Activated CD4-positive, alpha-beta T cell treated with anti-CD3 and anti-CD28 coated beads for 4 hours (primary cell): ENCODE measurements at places on chromosomes 7 and 10.
A peak's percentile ranks its signal among the peaks of the same experiment; 100 is the strongest.

- DNase-seq, result no peak
Measured at GRCh38 chr10:92131275-92131820, 159.5 kb downstream of the CPEB3 start.

GRCh38 chr7:157744786-157745601, 408.2 kb downstream of the DNAJB6 start:
- DNase-seq, result no peak

GRCh38 chr7:152588350-152588749, 87.6 kb downstream of the XRCC2 start:
- no peak for DNase-seq

DNA sequence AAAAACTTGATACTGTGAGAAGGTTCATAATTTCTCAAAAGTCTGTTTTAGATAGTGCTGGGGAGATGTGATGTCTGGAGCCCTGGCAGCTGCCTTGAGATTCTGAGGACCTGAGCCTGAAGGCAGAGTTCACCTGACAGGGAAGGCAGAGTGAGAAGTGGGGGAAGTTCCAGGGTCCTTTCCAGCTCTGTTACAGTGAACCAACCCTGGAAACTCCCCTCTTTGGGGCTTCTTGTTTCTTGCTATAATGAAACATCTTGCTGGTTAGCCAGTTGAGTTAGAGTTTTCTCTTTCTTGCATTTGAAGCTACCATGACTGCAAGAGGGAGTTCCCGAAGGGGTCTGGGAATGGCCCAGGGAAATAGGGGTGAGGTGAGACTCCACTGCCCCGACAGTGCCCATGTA, 158.9 kb upstream of the TNRC18 start:
- DNase-seq, result no peak

- no peak for DNase-seq
Measured at GRCh38 chr7:77806425-77806824, 7.9 kb downstream of the PHTF2 start.

DNA sequence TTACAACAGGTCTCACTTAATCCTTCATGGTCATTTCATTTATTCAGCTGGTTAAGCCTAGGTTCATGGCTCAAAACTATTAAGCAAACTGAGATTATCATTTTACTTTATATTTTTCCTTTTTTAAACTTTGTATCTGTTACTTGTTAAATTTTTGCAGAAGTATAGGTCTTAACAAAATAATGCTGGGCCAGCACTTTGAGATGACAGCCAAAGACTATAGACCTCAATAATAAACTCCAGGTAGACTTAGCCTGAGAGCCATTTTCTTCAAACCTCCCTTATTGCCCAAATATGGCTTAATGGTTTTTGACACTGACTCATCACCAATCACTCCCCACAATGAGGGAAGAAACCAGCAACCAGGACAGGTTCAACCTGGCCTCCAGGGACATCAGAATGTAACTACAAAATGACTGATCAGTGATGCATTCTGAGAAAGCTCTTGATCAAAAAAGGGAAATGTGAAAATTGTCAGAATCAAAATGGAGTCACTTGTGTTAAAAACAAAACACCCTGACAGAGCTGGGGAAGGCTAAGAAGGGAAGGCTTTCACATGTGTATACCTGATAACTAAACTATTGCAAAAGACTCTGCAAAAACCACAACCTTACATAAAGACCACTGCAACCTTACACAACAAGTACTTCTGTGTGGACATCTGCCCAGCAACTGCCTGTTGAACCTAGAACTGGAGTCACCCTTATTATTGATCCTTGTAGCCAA, 2.1 kb upstream of the CCDC126 start:
- DNase-seq, result no peak

- DNase-seq, result no peak
Measured at GRCh38 chr7:45182856-45183710, 25.5 kb downstream of the RAMP3 start.

DNA sequence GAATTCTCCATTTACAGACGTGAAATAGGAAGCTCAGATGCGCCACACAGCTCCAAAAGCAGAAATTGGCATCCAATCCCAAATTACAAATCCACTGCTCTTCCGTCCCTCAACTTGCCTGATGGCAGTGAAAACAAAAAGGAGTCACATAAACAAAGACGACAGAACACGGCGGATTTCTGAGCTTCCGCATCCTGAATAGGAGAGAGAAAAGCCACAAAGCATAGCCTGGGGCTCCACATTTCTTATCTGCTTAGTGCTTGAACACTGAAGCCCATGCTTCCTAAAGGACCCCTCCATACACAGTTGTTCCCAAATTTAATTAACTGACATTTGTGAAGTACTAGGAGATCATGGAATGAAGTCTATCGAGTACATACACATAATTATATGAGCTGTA, 32.6 kb downstream of the BEND7 start:
- no peak for DNase-seq

DNA sequence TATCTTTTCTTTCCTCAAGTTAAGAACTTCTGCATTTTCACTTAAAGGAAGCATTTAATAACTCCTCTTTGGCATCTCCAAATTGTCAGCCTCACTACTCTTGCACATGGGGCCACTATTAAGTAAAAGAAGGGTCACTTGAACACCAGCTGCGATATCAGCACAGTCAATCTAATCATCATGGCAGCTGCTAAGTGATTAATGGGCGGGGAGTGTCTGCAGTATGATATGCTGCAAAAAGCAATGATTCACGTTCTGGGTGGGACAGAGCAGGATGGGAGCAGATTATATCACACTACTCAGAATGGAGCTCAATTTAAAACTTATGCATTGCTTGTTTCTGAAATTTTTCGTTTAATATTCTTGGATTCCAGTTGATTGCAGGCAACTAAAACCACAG, 447.4 kb upstream of the PFKP start:
- DNase-seq, result no peak

DNA sequence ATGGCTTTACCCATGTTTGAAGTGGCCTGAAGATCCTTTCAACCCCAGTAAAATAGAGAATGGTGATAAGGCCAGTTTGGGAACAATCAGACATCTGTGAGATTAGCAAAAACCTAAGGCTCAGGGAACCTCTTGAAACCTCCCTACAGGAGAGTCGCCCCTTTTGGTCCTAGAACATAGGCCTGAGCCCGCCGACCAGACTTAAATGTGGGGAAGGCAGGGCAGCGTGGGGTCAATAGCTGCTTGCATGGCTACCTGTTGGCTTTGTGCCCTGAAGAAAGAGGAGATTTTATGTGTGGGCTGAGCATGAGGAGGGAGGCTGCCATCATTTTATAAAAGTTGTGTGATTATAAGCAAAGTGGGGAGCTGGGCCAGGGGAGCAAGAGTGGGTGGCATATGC, 97.6 kb upstream of the TBX20 start:
- DNase-seq, result no peak

GRCh38 chr10:31083765-31084184, 52.1 kb upstream of the ZNF438 start:
- DNase-seq, result peak; percentile 44

DNA sequence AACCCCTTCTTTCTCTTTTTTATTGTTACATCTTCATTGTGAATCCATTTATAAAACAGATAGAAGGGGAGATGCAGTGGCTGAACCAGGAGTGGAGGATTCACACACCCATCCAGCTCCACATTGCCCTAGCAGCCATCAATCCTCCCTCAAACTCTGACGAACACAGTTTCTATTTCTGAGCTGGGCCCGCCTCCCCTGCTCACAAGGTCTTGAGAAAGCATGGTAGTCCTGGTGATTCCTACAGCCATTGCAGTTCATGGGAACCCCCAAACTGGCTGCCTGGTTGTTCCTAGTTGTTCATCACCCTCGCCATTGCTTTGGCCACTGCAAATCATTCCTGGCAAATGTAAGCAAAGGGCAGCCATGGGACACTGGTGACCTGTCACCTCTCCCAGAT, 258.5 kb upstream of the AOAH start:
- DNase-seq, result no peak

DNA sequence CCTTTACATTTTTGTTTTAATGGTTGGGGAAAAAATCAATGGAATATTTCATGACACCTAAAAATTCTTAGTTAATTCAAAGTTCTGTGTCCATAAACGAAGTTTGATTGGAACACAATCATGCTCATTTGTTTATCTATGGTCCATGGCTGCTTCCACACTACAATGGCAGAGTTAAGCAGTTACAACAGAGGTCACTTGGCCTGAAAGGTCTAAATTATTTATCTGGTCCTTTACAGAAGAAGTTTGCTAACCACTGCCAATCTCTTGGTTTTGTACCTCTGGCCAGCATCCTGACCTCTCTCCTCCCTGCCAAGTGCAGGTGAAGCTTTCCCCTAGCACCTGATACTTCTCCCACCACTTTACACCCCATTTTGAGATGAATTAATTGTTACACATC, 61.5 kb downstream of the SRPK2 start:
- no peak for DNase-seq

DNA sequence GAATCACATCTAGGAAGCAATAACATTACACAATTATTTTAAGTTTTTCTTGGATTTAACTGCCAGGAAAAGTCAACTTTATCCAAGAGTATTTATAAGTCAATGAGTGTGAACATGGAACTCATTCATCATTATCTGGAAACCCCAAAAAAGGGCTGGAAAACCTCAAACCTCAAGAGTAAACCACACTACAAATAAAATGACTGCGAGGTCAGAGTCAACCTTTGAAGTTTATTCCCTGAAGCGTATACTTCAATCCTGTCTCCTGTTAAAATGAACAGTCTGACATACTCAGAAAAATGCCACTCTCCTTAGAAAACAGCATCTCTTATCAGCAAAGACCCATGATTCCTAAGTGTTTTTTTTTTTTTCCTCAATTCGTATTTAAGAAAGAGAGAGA, 86.5 kb downstream of the RELN start:
- DNase-seq, result no peak

DNA sequence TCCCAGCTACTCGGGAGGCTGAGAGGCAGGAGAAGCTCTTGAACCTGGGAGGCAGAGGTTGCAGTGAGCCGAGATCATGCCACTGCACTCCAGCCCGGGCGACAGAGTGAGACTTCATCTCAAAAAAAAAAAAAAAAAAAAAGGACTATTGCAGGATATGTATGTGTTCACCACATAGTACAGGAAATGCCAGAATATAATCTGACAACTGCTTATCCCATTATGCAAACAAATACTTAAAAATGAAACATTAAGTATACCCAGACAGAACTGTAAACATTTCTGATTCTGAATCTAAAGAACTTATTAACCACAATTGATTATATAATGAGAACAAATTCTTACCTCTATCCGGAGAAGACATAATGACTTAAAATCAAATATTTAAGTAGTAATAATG, 18.7 kb downstream of the DKK1 start:
- no peak for DNase-seq

DNA sequence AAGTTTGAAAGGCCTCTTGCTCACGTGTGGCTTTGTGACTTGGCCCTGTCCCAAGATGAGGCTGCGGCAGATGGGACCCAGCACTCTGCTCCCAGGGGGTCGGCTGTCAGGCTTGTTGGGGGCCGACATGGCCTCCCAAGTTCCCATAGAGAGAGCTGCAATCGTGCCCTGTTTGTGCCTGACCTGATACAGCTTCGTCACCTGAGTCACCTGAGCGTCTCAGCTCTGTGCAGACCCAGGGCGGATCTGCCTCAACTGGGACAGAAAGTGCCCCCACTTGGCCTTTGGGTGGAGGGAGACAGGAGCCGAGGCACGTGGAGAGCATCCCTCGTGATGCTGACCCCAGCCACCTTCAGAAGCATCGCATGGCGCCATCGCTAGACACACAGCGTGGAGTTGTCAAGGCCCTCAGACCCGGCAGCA, 21.7 kb downstream of the PAPOLB start:
- no peak for DNase-seq

GRCh38 chr7:23181684-23182553, at the start of gene NUP42:
NUP42 (plus strand) TSS chr7:23182048; CDS start chr7:23182086, 38 bp downstream.
- DNase-seq, result peak; percentile 95

DNA sequence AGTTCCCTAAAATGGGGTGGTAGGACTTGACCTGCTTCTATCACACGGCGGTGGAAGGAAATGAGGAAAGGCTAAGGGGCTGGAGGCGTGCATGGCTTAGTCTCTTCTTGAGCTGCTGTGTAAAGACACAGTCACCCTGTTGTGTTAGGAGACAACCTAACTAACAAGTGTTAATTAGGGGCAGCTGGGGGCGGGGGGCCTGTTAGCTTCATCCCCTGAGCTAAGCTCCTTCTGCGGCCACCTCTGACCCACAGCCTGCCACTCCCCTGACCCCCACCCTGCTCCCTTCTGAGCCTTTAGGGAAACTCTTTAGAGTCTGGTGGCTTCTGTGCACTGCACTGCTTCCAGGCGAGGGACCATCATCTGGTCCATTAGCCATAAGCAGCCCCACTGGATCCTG, 28.0 kb downstream of the COL17A1 start:
- no peak for DNase-seq

- no peak for DNase-seq
Measured at GRCh38 chr10:621981-622740, 67.3 kb downstream of the DIP2C start.

GRCh38 chr10:31578181-31578852, 259.3 kb downstream of the ZEB1 start:
- no peak for DNase-seq

- no peak for DNase-seq
Measured at GRCh38 chr10:89550509-89550908, 15.1 kb upstream of the SLC16A12 start.

DNA sequence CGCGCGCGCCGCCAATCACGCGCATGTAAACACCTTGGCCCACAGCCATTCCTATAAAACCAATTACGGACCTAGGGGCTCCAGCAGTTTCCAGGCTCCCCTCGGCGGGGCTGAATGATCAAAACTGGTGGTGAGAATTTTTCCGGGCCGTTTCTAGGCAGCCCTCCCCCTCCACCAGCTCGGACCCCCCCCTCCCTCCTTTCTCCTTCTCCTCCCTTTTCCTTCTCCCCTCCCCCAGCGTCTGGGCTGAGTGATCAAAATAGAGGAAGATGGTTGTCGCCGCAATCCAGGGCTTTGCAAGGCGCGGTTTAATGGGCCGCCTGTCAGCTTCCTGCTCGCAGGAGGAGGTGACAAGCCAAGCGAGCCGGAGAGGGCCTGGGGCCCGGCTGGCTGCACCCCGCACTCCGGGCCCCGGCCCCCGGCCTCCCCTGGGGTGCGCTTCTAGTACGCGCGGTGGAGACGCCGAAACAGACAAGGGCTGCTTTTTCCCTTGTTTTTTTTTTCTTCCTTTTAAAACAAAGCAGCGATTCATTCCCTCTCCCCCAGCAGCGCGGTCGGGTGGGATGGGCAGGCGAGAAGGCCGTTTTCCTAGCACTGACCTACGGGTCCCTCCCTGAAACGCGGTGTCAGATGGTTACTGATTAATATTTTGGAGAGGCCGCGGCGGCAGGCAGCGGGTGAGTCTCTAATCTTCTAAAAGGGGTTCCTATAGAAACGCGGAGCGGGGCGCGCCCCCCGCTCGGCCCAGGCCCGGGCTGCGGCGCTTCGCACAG, 528 bp upstream of the TNRC18 start:
- DNase-seq, result peak; percentile 20

GRCh38 chr10:90398566-90398965, 459.3 kb downstream of the HTR7 start:
- DNase-seq, result no peak

GRCh38 chr7:100629117-100629716, 12.1 kb downstream of the TFR2 start:
- DNase-seq, result no peak

GRCh38 chr7:27202018-27202861, 2.3 kb upstream of the HOXA13 start:
- DNase-seq, result no peak
